ENCODE measurements at places on chromosomes 13 and 19.

DNA sequence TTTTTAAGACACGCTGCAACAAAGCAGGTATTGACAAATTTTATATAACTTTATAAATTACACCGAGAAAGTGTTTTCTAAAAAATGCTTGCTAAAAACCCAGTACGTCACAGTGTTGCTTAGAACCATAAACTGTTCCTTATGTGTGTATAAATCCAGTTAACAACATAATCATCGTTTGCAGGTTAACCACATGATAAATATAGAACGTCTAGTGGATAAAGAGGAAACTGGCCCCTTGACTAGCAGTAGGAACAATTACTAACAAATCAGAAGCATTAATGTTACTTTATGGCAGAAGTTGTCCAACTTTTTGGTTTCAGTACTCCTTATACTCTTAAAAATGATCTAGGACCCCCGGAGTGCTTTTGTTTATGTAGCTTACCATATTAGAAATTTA is 1.2 kb downstream of the BRCA2 start:
- DNase-seq = no peak

- DNase-seq = no peak
Observed at GRCh38 chr19:18023622-18024251, 15.8 kb downstream of the ARRDC2 start.

DNA sequence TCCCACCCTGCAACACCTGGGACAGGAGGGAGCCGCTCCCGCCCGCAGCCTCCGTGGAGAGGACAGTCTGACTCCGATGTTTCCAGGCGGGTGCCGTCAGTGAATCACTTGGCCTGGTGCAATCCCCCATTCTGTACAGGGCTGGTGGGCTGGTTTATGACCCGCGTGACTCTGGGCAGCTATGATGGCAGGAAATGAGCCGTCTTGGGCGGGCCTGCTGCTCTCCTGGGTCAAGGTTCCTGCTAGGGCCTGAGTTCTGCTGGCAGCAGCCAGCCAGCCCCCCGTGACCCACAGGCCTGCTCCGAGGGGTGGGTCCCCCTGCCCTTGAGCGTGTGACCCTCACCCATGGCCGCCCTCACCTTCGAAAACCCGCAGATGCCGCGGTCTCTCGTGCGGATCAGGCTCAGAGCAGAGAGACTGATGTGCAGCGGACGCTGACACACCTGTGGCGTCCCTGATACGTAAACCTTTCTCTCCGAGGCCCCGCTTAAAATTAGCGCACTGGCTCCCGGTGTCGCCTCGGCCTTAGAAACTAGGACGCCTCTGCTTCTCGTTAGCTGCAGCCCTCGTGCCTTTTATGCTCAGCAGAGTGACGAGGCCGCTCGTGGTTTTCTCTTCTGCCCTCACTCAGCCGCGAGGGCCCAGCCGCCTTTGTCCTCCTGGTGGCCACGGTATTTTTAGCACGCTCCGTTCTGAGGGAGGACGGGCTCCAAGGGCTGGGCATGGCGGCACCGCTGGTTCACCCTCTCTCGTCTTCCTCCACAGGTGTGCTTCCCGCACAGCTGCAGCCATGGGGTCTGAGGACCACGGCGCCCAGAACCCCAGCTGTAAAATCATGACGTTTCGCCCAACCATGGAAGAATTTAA is 63.4 kb downstream of the KDM4B start:
- no peak for DNase-seq

DNA sequence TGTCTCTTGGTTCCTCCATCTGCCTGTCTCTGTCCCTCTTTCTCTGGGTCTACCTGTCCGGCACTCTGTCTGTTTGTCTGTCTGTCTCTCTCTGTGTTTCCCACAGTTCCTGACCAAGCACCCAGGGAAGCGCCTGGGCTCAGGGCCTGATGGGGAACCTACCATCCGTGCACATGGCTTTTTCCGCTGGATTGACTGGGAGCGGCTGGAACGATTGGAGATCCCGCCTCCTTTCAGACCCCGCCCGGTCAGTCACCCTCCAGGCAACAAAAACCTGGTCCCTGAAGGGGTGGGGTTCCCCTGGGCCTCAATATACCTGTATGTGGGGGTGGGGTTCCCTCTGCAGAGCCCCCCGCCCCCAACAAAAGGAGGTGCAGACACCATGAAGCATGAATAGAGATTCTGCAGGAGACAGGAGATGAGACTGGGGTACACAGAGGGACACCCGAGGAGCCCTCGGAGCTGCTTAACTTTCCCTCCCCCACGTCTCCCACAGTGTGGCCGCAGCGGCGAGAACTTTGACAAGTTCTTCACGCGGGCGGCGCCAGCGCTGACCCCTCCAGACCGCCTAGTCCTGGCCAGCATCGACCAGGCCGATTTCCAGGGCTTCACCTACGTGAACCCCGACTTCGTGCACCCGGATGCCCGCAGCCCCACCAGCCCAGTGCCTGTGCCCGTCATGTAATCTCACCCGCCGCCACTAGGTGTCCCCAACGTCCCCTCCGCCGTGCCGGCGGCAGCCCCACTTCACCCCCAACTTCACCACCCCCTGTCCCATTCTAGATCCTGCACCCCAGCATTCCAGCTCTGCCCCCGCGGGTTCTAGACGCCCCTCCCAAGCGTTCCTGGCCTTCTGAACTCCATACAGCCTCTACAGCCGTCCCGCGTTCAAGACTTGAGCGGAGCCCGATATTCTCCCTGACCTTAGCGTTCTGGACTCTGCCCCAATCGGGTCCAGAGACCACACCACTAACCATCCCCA is 2.6 kb upstream of the CACNG7 start:
- no peak for DNase-seq

DNA sequence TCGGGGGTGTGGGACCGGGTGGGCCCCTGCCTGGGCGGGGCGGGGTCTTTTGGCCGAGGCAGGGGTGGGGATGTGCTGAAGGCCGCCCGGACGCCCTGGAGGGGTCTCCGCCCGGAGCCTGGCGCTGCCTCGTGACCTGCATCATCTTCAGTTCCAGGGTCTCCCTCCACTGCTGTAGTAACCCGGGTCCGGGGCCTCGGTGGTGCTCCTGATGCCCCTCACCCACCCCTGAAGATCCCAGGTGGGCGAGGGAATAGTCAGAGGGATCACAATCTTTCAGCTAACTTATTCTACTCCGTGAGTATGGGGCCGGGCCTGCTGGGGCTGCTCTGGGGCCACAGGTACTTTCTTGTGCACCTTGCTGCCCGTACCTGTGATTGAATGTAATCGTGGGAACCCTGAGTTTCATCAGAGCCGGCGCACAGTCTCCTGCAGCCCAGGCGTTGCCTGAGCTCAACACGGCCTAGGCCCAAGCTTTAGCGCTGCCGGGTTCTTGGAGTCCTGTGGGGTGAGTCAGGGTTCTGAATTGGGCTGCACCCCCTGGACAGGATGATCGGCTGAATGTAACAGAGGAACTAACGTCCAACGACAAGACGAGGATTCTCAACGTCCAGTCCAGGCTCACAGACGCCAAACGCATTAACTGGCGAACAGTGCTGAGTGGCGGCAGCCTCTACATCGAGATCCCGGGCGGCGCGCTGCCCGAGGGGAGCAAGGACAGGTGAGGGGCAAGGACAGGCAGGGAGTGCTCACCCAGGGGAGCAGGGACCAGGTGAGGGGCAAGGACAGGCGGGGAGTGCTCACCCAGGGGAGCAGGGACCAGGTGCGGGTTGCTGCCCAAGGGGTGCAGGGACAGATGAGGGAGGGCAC is 10.5 kb downstream of the PEAK3 start:
- no peak for DNase-seq

DNA sequence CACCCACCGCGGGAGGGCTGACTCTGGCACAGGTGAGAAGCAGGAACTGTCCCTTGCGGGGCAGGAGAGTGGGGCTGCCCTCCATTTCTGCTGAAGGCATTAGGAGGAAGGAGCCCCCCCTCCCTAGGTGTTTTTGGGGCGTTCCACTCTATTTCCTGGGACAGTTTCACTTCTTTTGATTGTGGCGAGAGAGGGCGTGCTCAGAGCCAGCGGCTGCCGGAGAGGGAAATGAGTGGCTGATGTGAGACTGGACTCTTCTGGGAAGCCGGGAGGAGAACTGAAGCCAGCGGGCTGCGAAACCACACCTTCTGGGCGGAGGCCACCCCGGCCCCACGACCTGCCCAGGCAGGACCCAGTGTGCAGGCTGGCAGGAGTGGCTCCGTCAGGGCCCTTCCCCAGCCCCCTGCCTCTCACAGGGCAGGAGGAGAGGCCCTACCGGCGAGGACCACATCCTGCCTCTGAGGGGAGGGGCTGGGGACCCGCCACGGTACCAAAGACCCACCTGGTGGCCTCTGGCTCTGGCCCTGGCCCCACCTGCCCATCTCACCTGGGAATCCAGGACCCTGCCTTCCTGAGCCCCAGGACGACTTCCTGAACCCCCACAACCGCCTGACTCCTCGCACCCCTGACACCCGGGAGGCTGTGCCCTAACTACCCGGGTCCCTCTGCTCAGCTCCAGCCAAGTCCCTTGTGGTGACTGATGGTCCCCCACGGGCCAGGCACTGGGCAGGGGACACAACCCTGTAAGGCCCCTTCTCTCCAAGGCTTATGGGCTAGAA is 25.9 kb downstream of the MPND start:
- DNase-seq = no peak

DNA sequence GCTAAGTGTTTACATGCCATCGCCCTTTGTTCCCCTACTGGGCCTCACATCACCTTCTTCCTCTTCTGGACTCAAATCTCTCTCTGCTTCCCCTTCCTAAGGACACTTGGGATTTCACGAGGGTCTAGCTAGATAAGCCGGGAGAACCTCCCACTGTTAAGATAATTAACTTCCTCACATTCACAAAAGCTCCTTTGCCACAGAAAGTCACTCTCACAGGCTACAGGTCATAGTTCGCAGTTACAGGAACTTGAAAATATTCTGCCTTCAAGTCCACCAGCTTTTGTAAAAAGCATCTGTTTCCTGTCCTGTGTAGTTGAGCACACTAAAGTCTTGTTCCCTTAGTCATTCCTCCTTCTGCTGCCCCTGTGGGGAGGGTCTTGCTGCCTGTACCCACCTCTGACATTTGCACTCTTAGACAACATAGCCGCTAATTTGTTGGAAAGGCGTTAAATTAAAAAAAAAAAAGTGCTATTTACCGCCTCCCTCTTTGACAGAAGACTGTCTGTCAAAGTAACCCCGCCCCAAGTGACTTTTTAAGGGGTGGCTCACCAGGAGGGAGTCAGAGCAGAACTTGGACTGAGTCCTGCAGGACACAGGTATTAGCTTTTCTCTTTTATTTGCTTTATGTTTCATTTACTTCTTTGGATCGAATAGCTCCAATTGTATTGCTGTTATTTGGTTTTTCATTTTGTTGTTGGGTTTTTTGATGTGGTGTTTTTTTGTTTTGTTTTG is 26.8 kb upstream of the CEACAM21 start:
- DNase-seq = no peak

- no peak for DNase-seq
Observed at GRCh38 chr19:50772476-50772875, 2.2 kb downstream of the GPR32 start.

- DNase-seq = no peak
Observed at GRCh38 chr13:112058519-112058873, 8.5 kb upstream of the SOX1 start.

DNA sequence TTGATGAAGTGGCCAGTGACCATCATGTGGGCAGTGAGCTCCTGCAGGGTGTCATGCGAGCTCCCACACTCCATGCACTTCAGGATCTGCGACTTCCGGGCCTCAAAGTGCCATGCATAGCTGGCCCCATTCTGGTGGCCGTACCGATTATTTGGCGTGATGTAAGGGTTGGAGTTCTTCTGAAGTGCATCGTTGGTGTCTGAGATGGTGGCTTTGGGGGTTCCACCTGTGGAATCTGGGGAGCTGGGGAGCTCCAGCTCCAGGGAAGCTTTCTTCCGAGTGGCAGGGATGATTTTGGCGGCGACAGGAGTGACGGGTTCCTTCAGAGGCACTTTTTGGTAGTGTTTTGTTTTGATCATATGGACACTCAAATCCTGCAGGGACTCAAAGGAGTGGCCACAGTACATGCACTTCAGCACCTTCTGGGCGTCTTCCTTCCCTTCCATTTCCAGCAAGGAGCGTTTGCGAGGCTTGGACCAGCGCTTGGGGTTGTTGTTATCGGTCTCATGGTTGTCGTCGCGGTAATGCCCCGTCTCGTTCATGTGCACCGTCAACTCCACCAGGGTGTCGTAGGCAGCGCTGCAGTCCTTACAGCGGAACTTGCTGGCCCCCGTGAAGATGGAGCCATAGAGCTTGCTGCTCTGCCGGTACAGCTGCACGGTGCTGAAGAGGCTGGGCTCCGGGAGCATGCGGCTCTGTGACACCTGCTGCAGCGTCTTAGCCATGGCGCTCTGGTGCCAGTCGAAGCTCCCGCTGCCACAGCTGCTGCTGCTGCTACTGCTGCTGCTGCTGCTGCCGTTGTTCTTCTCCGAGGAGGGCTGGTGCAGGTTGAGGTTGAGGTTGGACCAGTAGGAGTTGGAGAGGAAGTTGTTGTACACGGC is 70.4 kb downstream of the TSHZ3 start:
- no peak for DNase-seq

GRCh38 chr13:112978561-112979405 is 9.8 kb downstream of the MCF2L start:
- no peak for DNase-seq

DNA sequence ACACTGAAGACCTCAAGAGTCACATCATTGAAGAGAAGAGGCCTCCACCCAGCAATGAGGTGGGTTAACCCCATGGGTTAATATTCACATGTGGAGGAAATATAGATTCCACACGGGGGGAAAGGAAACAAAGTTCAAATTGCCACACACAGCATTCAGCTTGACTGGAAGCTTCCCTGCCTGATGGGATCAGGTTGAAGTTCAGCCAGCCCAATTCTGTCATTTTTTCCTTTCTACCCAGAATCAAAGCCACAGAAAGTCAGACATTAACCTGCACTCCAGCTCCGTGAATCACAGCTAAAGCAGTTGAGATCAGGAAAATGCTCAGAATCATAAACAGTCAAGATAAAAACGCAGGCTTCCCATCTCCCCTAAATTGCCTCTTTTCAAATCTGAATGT is 208.7 kb upstream of the OBI1 start:
- DNase-seq = no peak

- DNase-seq = no peak
Observed at GRCh38 chr13:56317841-56318240, 822.9 kb upstream of the PRR20A start.

DNA sequence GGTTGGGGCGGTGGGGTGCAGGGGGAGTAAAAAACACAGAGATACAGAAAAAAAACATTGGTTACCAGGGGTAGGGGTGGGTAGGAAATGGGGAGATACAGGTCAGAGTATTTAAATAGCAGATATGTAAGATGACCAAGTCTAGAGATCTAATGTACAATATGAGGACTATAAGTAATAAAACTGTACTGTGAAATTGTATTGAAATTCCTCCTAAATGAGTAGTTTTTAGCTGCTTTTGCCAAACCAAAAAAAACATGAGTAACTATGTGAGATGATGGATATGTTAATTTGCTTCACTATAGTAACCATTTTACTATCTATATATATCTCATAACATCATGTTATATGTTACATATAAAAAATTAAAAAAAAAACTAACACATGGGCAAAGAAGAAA is 29.6 kb downstream of the VWA8 start:
- DNase-seq = no peak

DNA sequence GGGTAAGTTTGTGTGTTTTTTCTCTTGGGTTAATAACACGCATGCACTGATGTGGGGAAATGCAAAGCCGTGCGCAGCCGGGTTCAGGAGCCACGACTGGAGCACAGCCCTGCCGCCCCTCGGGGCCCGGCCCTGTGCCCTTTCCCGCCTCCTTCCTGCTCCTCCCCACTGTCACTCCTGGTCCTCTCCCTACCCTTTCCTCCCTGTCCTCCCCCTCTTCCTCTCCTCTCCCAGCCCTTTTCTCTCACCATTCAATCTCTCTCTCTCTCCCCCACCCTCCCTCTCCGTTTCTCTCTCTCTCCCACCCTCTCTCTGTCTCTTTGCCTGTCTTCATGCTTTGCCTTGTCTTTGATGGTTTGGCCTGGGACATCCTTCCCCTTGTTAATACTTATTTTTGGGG is 27.2 kb downstream of the PLEKHJ1 start:
- DNase-seq = no peak

GRCh38 chr13:106151056-106151699 is 384.3 kb downstream of the EFNB2 start:
- no peak for DNase-seq
